Mesenteric fat pad (tissue), 1 donor: ENCODE measurements at places on chromosomes 4 and X. TPM values are rescaled to one million over a fixed set of nuclear protein-coding genes. Genes with fewer than 3 reads are reported as not detected.
A peak's percentile ranks its signal among the peaks of the same experiment; 100 is the strongest.

GRCh38 chr4:10082459-10083272 is 33.9 kb downstream of the WDR1 start:
- peak; percentile 76 for DNase-seq

GRCh38 chr4:41967392-41967791 is 14.2 kb upstream of the DCAF4L1 start:
- DNase-seq: no peak

DNA sequence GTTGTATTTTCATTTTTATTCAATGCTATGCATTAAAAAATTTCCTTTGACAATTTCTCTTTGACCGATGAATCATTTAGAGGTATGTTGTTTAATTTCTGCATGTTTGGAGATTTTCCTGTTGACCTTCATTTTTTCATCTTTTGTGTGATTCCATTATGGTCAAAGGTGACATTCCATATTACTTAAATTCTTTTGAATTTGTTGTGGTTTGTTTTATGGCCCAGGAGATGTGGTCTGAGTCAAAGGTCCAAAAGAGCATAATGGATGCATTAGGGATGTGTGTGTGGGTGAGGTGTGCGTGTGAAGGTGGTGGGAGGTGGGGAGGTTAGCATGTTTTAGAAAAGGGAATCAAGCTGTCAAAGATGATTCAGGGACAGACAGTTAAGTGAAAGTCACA is 76.0 kb upstream of the GIMD1 start:
- DNase-seq: no peak

DNA sequence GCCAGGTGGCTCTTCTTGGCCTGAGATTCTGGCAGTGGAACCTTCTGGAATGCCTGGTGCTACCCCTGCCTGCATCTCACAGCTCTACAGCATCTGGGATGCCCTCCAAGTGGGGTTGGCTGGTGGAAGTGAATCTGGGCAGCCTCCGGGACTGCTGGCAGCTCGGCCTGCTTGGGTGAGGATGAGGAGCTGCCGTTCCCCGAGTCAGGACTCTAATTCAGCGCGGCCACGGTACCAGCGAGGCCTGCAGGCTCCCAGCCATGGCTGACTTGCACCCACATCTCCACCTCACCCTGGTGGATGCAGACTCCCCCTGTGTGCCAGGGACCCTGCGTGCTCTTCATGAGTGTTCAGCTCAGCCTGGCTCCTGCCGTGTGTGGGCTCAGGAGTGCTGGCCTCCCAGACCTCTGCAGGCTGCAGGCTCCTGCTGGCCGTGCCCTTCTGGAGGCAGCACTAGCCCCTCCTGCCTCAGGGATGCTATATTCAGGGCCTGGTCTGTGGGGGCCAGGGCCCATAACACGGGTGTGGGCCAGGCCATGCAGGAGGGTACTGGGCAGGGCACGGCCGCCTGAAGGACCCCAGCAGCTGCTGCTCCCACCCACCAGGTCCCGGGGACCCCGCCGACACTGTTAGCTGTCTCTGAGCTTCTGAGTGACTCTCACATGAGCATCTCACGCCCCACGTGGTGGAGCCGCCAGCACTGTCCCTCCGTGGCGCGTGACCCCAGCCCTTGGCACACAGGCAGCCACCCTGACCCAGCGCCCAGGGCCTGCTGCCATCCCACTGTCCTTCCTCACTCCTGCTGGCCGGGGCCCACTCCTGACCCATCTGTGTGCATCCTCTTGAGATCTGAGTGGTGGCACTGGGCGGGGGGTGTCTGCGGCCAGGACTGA is 10.6 kb downstream of the UVSSA start:
- DNase-seq: no peak

- no peak for DNase-seq
Measured at GRCh38 chr4:42080306-42080705, 72.1 kb downstream of the BEND4 start.

DNA sequence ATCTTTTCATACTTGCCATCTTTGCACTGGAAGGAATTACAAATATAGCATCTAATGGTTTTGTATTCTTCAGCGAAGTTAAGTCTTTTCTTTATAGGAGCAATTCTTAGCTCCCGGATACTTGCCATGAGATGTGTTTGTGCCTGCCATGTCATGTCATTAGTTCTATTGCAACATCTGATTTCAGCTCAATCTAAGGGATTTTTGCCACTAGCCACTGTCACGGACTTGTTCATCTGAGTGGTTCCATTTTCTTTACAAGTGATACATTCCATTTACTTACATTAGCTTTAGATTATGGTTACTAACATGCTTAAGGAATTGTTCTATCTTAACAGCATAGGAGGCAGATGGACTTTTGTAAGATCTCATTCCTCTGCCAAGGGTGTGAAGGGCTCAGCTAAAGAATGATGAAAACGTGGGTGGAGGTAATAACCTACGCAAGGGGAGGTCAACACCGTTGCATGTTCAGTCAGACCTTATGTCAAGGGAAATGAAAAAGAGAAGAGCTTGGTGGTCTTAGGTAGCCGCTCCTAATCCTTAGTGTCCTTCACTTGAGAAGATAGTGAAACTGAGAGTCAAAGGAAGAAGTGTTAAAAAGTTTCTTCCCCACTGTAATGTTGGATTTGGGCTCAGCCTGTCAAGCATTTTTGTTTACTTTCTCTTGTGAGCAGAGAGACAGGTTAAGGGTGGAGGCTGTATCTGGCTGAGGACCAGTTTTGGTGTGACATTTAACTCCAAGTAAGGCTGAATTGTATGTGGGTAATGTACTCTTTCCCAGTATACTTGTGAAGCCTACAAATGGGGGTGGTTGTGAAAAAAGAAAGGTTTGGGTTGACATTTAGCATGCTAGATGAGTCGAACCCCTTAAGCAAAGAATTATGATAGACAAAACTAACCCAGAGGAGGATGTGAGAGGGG is 3.6 kb upstream of the KLHL2 start:
- DNase-seq: no peak

GRCh38 chr4:149050840-149051239 is 608.6 kb upstream of the NR3C2 start:
- no peak for DNase-seq

PWWP3B gene
- 0.48 TPM for total RNA-seq

DNA sequence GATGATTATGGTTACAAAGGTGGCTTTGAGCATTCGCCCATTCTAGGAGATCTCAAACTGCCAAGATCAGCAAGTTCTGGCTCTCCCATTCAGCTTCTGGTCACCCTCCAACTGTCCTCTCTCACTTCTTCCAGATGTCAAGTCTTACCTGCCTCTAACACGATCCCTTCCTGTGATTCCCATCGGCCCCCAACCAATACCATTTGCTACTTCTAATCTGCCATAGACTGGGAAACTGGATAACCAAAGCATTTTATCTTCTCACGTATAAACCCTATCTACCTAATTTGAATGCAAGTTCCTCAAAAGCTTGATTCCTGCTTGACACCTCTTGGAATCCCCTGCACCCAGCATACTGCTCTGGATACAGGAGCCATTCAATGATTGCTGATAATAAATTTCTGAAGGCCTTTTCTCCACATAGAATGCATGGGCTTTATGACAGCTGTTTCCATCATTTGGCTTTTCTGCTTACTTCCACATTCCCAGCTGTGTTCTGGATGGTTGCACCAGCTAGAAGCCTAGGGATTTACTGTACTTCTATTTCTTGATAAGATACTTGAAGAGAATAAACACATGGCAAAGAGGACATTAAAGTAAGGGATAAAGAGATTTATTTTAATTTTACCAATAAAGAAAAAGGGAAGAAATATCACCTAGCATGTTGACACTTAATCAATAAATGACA is 9.6 kb downstream of the GPC4 start:
- no peak for DNase-seq

MAGEA9B gene
- not detected for total RNA-seq

SLC4A4 gene
- total RNA-seq: 5.5 TPM

REPS2 gene
- total RNA-seq: 6.1 TPM

DNA sequence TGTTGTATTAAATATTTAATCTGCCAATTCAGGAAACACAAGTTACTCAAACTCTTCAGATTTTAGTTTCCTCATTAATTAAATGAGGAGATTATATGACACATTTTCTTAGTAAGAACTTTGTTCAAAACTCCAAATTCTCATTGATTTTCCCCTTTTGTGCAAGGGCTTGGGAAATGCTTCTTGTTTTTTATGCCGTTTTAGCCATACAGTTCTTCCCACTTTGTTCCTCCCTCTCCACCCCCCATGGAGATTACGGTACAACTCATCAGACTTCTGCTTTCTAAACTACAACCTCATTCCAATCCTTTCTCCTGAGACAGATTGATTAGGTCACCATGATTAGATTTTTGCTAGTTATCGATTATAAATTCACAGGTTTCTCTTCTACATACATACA is 10.9 kb upstream of the BBS7 start:
- DNase-seq: no peak

- DNase-seq: no peak
Measured at GRCh38 chr4:328729-329128, 8.9 kb upstream of the ZNF141 start.
